Left lung (tissue), 14 donors: ENCODE measurements at places on chromosomes 3 and 15.

DNA sequence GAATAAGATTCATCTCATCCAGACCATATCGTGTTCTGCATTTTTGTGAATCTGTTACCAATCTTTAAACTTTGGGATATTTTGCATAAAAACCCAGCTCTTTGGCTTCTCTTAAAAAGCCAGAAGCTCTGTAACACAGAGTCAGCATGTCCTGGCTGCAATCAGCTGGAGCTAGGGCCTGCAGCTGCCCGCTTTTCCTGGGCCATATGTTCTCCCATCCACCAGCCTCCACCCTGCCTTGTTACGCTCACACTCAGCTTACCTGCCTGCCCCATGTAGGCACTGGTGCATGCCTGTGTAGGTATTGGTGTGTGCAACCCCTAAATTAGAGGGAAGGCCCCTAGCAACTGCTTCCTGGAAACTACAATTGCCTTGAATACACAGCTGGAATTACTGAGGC lies 48.2 kb downstream of the CRYGS start:
- DNase-seq, result no peak
- H3K27ac ChIP-seq, result no peak overlapping the region
- no peaks in the 10 kb centered on the region for H3K36me3 ChIP-seq

DNA sequence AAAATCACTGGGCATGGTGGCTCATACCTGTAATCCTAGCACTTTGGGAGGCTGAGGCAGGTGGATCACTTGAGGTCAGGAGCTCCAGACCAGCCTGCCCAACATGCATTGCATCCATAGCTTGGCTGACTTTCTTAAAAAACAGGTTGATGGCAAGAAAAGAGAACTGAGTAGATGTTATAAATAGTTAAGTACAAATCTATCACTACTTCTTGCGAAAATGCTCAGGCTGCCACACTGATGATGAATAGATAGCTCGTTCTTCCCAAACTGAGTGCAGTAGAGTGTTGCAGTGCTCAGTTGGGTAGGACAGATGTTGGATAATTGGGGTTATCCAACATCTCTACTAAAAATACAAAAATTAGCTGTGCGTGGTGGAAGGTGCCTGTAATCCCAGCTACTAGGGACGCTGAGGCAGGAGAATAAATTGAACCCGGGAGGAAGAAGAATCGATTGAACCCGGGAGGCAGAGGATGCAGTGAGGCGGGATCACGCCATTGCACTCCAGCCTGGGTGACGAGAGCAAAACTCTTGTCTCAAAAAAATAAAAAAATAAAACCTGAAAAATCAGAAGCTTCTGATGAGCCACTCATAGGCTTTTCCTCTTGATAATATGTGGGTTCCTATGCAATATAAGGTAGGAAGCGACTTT lies 1.2 kb downstream of the BTLA start:
- DNase-seq, result no peak
- no peak overlapping the region for H3K4me3 ChIP-seq
- H3K27ac ChIP-seq, result no peak overlapping the region

DNA sequence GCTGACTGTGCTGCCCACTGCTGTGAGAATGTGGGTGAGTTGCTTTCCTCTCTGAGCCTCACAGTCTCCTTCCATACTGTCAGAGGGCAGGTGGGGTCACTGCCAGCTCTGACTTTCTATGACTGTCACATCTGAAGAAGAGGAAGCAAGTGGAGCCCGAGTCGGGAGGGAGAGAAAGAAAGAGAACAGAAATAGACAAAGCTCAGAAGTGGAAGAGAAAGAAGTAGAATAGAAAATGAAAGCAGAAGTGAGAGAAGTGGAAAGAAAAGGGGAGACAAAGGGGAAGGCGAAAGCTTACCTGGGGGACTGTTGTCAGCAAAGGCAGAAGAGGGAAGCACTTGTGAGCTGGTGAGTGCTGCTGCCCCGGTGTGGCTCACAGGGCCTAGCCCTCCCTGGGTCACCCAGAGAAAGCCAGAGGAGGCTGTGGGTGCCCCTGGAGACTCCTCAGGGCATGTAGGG lies 57.9 kb downstream of the EPHB1 start:
- no peaks in the 10 kb centered on the region for H3K4me1 ChIP-seq
- DNase-seq, result no peak
- H3K4me3 ChIP-seq, result no peak overlapping the region
- H3K27me3 ChIP-seq, result no peaks in the 10 kb centered on the region
- no peak overlapping the region for H3K27ac ChIP-seq
- no peaks in the 10 kb centered on the region for H3K36me3 ChIP-seq

DNA sequence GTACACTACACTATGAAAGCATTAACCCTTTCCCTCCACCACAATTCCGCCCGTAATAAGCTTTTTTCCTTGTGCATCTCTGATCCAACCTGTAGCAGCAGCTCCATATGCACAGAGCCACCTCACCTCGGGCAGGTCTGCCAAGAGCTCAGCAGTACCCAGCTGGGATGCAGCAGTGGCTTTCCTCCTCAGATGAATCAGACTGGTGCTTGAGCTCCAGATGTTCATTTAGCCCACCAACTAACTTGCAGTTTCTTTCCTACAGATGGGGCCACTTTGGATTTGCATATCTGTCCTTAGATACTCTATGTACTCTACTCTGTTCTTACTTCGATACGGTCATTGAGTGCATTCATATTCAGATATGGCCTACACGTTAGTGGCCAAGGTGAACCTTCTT lies 14.8 kb upstream of the FSIP1 start:
- no peaks in the 10 kb centered on the region for H3K36me3 ChIP-seq
- no peak overlapping the region for H3K27ac ChIP-seq
- no peaks in the 10 kb centered on the region for H3K27me3 ChIP-seq
- no peak for DNase-seq
- no peak overlapping the region for H3K4me3 ChIP-seq

GRCh38 chr3:5017925-5018531 lies 38.8 kb downstream of the BHLHE40 start:
- H3K27ac ChIP-seq, result no peak overlapping the region
- peaks cover 6% of the 10 kb centered on the region for H3K4me1 ChIP-seq
- no peaks in the 10 kb centered on the region for H3K27me3 ChIP-seq
- H3K36me3 ChIP-seq, result no peaks in the 10 kb centered on the region
- no peak overlapping the region for H3K4me3 ChIP-seq

DNA sequence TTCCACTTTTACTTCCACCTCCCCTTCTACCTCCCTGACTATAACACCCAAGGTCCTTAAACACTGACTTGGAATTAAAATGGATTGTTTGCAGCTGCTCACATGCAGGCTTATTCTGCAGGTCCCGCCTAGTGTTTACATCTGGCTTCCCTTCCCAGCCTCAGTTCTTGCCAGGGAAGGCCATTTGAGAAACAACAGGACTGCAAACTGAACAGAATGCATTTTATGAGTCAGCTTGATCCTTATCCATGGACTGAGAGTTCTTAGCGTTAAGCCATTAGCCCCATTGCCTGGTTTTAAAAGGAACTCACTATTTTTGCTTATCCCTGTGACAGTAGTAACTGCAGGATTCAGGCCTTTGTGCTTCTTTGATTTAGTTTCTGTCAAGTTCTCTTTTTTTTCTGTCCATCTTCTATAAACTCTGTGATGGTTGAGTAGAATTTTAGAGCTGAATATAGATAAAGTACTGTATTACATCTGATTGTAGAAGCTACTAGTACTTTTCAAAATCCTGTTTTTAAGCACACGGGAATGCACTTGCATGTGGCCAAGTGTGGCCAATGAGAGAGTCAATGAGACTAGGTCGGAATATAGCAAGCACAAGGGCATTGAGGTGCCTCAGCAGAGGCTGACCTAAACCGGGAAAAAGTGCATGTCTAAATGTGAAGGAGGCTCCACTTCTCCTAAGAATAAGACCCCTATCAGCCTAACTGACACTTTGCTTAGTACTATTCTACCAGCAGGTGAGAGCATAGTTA lies 106.4 kb downstream of the TUSC7 start:
- no peak for DNase-seq
- H3K27ac ChIP-seq, result no peak overlapping the region
- H3K36me3 ChIP-seq, result no peaks in the 10 kb centered on the region
